CD4-positive, alpha-beta T cell treated with Interleukin-4 for 4 hours (primary cell): ENCODE measurements at places on chromosomes 2 and 18.

DNA sequence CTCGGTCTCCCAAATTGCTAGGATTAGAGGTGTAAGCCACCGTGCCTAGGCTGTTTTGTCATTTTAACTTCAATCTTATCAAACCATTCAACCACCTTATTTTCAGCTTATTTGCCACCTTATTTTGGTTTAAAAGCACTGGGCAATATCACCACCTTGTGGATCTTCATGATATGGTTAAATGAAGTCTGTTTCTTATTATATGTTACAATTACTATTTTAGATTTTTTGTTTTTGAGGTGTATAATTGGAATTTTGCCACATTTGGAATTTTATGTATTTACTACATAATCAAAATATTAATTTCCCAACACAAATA, 43.8 kb upstream of the SCN9A start:
- no peak for DNase-seq

DNA sequence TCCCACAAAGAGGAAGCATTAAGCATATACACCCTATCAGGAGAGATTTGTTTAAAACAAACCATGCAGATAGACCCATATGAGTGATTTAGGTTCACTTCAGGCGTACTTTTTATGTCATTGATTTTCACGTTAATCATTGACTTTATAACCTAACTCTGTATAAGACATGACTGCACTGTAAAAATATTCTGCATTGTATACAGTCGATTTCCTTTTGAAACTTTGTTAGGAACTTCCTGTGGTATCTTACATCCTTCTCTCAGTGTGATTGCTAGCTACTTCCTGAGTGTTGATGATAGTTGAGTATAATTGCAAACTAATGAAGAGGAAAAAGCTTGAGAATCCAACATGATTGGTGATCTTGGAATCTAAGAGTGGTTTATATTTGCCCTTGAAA, 69.4 kb downstream of the XIRP2 start:
- DNase-seq = no peak

DNA sequence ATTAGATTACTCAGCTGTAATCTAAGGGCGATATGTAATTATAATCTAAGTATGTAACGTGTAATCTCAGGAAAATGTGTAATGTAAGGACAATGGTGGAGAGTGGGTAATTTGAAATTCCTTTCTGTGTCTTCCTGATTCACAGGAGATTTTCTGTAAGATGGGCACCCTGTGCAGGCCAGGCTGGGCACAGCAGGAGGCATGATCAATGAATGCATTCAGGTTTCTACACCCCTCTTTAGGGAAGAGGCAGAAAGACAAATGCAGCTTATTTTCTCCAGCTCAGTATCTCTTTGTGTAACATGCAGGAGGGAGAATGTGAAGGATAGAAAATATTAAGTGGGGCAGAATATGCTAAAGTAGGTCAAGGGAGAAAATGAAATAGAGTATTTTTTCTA, 320.1 kb downstream of the PIK3C3 start:
- no peak for DNase-seq

DNA sequence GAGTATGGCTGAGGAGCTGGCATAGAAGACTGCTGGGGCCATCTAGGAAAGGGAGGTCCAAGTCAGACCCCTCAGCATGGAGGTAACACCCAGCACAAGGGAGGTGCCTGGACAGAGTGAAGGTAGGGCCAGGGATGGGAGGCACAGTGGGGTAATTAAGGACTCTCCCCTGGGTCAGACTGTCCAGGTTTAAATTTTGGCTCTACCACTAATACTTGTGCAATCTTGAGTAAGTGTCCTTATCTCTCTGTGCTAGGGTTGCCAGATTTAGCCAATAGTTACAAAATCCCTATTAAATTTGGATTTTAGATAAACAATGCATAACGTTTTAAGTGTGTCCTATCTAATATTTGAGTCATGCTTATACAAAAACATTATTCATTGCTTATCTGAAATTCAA, 109.5 kb downstream of the LOXHD1 start:
- DNase-seq = no peak

- no peak for DNase-seq
Measured at GRCh38 chr18:40346146-40346545, 1608.9 kb upstream of the PIK3C3 start.

GRCh38 chr2:207290833-207291624, 125.3 kb upstream of the KLF7 start:
- DNase-seq = no peak

- DNase-seq = no peak
Measured at GRCh38 chr2:191912764-191913163, 65.9 kb upstream of the CAVIN2 start.

DNA sequence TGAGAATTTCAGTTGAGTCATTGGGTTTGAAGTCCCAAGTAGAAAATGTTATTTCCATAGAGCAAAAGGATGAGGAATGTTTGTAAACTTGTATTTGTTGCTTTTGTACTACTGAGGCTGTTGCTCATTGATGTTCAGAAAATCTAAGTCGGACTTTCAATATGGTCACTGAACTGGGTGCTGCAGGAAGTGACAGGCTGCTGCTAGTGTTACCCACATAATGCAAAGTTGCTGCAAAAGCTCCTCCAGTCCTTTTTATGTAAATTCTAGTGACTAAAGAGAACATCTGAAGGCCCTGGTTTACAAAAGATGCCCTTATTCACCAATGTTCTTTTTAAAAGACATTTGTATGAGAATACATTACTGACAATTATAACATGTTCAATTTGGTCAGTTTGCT, 131.1 kb upstream of the FAM98A start:
- no peak for DNase-seq

- DNase-seq = no peak
Measured at GRCh38 chr2:40208463-40208862, 243.4 kb downstream of the SLC8A1 start.

GRCh38 chr2:133447303-133447702, 121.0 kb downstream of the NCKAP5 start:
- DNase-seq = no peak

- DNase-seq = no peak
Measured at GRCh38 chr2:159773426-159773825, 24.6 kb downstream of the CD302 start.

- no peak for DNase-seq
Measured at GRCh38 chr18:63832470-63832869, 55.0 kb upstream of the SERPINB2 start.

DNA sequence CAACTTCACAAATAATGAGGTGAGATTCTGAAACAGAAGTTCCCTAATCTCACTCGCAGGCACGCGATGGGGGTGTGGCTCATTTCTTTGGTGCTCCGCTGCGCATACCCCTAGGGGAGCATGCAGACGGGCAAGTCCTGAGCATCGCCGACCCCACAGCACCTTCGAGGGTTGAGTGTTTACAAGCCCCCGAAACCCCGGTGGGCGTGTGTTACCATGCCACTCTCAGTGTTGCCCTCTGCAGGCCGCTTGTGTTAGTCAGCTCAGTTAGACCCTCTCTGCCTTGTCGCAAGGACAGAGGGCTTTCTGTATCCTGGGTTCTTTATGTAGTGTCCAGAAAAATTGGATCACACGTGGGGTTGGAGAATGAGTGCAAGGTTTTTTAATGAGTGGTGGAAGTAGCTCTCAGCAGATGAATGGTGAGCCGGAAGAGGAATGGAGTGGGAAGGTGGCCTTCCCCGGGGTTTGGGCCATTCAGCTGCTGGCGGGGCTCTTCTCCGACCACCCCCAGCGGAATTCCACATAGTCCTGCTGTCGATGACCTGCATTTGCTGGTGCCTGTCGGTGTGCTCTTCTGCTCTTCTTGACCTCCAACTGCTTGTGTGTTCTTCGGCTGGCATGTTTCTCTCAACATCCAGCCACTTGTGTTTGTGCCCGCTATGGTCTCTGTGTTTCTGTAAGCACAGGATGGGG, 191.3 kb downstream of the RPRM start:
- DNase-seq = no peak

- DNase-seq = no peak
Measured at GRCh38 chr2:122739732-122740593, 984.5 kb downstream of the TSN start.

GRCh38 chr2:105865222-105865913, 120.7 kb downstream of the NCK2 start:
- DNase-seq = peak; percentile 30

GRCh38 chr18:40812981-40813515, 1142.0 kb upstream of the PIK3C3 start:
- no peak for DNase-seq

DNA sequence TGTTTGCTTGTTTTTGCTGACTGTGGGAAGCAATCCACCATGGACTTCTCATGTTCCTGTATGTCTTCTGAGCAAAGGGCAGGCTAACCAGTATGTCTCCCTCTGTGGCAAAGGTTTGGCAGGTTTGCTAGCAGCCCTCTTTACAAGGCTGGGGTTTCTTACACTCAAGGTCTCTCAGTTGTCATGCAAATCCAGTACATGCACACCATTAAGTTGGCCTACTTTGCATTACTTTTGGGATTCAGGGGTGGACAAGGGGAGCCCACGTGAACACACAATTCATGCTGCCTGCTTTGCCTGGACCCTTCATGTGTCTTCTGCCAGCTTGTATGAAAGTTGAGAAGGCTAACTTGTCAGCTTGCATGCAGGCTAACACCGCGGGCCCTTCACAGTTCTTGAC, 134.9 kb downstream of the LRRTM4 start:
- no peak for DNase-seq

DNA sequence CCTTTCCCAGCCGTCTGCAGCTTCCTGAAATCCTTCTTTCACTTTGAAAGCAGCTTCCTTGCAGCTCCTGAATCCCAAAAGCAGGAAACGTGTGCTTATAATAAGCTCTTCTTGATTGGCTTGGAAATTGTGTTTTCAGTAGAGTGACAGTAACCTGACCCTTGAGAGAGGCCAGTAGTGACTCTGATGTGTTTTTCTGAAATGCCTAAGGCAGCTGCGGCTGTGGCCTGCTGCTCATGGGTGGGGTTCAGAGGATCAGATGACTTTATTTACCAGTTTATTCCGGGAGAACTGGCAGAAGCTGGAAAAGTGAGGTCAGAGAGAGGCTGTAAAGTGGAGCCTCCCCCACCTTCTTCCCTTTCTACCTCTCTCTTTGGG, 31.9 kb upstream of the RPIA start:
- no peak for DNase-seq

DNA sequence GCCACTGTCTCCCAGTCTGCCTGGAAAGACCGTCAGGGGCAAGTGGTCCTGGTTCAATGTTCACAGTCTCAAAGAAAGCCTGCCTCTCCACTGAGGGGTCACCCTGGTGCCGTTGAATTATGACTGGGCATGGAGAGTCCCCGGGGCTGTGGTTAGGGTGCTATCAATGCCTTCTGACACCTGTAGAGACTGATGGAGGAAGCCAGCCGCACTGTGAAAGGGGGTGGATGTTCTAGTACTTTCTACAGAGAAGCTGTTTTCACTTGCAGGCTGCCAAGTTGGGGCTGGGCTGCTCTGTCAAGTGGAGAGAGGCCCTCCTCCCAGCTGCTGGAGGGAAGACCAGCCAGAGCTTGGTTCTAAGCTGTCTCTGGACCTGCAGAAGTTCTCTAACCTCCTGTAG, 80.5 kb downstream of the BCL2L11 start:
- no peak for DNase-seq

DNA sequence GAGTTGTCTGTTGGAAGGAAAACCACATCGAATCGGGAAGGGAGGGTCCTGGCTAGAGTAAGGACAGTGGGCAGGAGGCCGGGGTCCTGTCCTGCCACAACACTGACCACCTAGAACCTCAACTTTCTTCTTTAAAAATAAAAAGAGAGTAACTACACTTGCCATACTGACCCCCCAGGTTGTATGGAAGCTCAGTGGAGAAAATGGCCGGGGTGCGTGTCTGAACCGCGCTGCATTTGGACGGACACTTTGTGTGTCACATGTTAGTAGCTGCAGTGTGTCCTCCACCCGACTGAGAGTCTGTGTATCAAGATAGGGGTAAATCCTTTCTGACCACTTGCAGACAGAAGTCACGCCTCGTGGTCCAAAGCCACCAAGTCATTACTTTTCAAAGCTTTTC, 87.0 kb downstream of the GBX2 start:
- DNase-seq = no peak

GRCh38 chr2:59798687-59799232, 754.7 kb downstream of the BCL11A start:
- DNase-seq = no peak

DNA sequence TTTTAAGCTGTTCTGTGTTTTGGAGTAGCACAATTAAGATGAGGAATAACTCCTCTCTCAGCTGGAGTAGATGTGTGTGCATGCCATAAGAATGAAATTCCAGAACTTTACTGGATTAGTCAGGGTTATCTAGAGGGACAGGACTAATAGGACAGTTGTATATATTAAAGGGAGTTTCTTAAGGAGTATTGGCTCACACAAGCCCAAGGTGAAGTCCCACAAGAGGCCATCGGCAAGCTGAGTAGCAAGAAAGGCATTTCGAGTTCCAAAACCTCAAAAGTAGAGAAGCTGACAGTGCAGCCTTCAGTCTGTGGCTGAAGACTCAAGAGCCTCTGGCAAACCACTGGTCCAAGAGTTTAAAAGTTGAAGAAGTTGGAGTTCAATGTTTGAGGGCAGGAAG, 113.7 kb downstream of the RIT2 start:
- no peak for DNase-seq

DNA sequence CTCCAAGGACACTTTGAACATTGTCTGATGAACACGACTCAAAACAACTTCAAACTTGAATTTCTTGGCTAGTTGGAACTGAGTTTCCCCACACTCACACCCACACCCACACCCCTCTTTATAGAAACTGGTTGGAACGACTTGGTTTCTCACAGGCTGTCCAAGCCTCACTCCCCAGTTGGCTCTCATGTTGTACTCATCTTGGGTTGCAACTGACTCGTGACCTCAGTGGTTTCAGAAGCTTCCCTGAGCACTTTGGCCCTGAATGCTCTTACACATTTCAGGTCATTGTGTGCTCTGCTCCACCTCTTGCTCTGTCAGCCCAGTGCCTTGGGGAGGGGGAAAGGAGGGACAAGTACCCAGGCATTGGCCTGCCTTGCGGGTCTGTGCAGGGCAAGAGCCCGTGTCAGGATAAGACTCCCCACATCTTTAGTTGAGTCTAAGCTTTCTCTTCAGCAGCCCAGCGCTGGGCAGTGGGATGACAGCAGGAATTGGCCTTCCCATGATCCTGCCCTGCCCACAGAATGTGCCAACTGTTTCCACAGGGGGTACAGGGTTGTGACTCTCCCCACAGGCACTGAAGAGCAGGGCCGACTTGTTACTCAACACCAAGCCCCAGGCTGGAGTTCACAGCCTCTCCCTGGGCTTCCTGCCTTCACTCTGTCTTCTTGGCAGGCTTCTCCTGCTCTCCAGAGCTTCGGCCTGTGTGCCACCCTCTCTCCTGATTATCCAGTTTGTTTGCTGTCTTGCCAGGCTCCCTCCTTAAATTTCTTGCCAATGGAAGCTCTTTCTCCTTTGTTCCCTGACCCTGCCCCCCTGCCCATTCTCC, 104.6 kb downstream of the RTN4 start:
- no peak for DNase-seq

- no peak for DNase-seq
Measured at GRCh38 chr2:6648596-6649247, 217.0 kb downstream of the CMPK2 start.

- no peak for DNase-seq
Measured at GRCh38 chr2:128950758-128951157, 632.1 kb upstream of the HS6ST1 start.

DNA sequence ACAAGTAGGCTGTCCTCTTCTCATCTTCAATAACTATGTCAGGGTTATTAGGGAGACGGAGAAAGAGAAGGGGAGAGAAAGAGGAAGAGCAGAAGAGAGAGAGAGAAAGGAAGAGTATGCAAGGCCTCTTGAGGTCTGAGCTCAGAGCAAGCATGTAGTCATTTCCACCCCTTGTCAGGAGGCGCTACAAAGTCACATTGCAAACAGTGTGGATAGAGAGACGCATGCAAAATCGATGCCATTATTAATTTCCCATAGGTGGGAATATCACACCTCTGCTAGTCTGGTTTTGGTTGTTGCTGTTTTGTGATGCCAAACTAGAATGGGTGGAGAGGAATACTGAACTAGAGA, 24.2 kb upstream of the SERPINE2 start:
- DNase-seq = no peak
